ENCODE measurements at places on chromosomes 6 and 20.

DNA sequence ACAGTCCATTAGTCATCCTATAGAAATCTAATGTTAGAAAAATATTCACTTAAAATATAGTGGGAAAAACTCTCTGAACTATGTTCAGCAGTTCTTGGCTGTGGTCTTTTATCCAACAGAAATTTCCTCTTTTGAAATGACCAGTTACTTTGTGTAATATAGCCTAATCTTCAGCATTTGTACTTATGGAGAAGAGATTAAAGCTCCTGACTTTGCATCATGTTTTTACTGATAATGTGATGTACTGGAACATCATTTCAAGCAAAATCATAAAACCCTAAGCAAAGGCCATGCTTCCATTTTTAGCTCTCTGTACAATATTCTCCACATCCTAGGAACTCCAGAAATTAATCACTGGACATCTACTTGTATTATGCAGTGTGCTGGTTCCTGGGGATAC lies 430.8 kb upstream of the RUNX2 start:
- no peak for DNase-seq

DNA sequence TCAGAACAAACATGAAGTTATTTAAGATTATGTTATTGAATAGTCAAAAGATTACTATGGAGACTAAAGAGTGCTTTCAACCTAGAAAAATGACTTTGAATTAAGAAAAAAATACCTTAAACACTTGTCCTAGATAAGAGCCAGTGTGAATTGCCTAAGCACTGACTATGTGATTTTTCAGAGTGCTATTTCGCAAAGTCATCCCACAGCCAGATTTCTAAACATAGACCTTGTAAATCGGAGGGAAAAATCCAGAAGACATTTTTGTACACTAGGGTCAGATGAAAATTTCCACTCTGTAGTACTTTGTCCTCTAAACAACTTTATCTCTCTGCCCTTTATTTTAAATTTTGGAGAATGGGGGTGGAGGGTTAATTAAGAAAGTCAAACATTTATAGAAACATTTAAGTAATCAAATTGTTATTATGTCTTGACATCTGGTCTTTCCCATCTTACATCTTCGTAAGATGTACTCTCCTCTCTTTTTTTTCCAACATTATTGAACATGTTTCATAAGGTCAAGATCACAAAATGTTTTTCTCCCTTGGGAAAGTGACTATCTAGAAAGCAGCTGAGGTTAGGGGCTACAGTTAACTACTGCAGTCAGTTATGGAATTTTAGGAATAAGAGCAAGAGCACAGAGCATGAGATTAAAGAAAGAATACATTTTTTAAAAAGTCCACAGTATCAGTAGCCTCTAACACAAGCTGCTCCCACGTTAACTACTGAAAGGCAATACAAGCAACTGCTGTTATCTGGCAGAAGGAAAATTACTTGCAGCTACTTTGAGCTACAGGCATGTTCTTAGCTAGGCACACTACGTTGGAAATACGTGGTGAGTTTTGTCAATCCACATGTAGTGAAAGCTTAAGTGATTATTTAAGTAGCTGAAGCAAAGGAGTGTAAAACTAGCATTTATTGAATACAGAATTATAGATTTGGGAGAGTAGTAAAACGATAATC lies 648.5 kb downstream of the HTR1B start:
- no peak for DNase-seq

DNA sequence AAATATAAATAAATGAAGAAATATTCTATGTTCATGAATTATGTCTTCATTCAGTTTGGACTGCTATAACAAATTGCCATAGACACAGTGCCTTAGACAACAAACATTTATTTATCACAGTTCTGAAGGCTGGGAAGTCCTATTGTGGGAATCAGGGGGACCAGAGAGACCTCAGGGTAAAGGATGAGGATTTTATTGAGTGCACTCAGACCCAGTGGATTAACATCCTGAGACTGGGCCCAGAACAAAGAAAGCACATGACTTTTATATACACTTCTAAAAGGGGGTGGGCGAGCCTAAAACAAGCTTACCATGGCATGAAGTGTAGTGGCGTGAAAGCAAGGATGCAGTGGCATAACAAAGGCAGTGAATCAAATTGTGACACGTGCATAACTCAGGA lies 26.9 kb upstream of the CBLN4 start:
- DNase-seq: no peak

DNA sequence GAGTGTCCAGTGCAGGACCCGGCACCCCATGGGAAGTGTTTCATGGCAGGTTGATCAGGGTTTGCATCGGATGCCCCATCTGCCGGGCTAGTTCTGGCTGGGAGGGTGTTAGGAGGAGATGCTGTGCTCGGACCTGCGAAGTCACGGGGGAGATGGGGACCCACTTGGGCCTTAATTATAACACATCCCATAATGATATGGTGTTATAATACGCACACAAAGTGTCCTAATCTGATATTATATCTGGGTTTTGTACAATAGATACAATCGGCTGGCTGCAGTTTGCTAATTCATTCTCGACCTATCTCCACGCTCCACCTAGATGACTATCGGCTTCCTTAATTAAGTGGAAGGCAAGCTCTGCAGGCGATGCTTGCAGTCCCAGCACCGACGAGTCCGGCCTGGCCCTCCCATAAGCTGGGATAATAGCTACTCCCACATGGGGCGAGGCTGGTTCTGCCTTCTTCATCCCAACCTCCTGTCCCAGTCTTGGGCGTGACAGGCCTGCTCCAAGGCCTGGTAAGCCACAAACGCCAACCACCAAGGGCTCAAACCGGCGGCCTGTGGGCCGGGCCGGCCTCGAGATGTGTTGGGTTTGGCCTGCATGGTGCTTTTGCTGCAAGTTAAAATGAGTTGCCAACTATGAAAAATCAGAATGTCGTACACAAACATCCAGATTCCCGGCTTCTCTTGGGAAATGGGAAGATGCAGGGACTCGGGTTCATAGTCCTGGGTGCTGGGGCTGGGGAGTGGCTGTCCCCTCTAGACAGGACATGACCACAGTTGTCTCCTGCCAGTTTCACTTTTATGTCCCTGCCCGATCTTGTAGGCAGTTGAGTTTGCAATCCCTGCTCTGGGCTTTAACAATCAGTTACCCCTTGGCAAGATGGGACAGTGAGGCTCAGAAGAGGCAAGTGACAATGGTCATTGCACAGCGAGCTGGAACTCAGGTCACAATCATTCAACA lies 32.7 kb downstream of the CEBPB start:
- no peak for DNase-seq

DNA sequence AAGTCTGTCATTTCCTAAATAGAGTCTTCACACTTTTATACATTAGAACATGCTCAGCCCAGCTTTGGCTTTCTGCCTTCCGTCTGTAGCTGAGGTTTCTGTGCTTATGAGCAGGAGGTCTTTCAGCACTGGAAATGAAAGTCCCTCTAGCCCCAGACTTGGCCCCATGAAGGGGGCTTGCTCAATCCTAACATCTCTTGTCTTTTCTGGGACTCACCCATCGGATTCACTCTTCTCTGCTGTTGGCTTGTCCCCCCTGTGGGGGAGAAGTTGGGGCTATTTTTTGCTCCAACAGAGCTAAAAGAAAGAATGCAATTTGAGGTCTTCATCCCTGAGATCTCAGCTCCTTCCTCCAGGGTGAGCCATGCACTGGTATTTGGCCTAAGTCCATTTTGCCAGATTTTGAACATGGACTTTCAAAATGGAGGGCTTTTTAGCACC lies 177.7 kb downstream of the MRPL14 start:
- DNase-seq: no peak

GRCh38 chr6:39209911-39210310 lies 19.4 kb downstream of the KCNK5 start:
- no peak for DNase-seq

DNA sequence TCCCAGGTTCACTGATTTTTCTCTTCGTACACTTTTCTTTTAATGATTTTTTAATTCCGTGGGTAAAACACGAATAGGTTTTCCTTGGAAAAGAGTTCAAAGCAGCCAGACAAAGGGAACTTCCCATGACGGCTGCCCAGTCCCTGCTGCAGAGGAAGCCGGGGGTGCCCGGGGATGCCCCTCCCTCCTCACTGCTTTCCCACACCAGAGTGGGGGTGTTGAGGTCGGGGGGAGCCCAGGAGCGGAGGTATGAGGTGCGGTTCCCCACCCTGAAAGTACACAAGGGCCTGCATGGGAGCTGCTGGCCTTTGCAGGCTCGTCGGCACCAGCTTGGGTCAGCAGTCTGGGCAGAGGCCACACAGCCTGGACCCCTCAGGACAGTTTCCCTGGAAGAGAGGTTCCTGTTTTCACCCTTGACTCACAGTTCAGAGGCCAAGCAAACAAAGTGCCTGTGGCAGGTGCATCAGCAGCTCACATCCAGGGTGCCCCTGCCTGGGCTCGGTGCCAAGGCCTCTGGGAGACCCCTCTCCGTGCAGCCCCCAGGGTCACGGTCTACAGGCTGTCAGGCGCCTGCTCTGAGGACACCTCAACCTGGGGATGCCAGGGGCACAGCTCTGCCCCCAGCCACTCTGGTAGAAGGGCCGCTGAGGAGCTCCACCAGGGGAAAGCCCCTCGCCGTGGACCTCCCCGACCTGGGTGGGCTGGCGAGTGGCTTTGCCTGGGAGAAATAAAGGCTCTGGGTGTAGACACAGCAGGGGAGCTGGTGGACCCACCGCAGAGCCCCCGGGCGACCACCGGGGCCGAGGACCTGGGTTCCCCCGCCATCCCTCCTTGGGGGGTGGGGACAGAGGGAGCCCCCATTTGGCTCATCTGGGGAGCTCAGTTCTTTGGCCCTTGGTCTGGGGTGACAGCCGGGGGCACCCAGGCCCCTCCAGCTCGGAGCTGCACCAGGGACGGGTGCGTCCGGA lies 15.4 kb upstream of the CHRNA4 start:
- DNase-seq: no peak

DNA sequence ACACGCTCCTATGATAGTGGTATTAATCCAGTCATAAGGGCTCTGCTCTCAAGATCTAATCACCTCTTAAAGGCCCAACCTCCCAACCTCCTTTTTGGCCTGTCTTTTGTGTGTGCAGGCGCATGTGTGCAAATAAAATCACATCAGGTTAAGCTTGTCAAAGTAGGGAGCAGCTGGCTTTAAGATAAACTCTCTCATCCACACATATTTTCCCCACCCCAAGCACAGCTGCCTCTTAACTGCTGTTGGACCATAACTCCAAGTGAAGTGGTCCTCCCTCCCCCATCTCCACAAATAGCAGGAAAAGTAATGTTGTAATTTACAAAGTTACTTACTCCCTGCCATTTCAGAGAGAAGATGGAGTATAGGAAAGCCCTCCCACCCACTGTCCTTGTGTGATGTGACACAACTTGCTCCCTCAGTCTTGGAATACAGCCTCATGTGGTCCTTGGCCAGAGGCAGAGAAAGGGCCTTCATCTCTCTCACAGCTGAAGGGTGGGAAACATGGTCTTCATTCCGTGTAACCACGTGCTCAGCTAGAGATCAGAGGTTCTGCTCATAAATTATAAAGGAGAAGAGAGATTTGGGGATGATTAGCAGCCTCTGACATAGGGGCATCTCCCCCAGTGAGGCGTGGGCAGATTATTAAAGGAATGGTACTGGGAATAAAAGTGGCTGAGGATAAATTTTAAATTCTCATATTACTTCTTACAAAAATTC lies 74.8 kb upstream of the TPD52L1 start:
- DNase-seq: no peak

DNA sequence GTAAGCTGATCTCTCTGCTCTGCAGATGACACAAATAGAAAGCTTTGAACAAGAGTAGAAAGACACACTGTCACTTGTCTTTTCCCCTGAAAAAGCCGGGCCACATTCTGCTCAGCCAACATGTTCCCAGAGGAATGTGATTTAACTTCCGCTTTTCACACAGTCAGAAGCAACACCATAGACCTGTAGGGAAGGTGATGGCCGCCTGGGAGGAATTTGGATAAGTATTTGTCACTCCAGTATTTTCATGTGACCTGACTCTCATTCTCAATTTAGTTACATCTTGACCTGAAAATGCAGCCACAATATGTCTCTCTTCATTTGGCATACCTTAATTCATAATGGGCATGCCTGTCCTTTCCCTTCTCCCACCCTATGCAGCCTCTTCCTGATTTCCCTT lies 2.0 kb upstream of the GRM1 start:
- DNase-seq: no peak

DNA sequence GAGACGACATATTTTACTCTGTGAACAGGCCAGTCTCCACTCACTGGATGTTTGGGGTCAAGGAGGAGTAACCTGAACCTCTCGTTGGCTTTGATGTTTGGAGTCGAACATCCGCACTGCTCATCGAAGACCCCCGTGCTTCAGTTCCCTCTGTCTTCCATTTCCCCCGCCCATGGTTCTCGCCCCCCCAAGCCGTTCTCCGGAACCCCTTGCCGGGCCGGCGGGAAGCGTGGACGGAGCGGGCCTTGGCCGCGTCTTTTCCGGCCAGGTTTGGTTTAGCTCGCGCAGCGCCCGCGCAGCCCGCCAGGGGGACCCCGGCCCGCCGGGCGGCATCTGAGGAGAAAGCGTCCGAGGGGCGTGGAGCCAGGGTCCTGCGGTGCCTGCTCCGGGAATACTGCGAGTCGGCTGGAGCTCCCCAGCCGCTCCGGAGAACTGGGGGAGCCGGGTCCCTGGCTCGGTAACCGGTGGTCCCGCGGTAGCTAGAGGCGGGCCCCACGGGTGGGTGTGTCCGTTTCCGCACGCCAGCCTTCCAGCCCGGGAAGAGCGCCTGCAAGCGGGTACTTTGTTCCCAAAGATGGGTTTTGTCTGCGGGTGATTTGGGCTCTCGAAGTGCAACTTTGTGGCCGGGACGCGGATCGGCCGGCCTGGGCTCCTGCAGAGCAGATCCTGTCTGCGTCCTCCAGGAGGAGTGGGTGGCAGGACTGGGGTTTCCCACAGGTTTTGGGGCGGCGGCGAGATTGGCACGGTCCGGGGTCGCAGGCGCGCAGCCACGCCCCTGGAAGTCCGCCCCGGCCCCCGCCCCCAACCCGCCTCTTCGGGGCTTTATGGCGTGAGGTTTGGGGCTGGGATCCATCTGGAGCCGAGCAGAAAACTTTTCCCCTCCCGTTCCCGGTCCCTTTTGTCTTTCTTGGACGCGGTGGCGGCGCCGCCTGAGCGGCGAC lies at the start of gene TMEM200A:
TMEM200A (plus strand) TSS at position 852 of the 941 bp plus-strand sequence. CDS start 74,406 bp downstream, outside the sequence.
- DNase-seq: no peak

- DNase-seq: no peak
Measured at GRCh38 chr6:138289739-138290138, 71.4 kb upstream of the PBOV1 start.

- no peak for DNase-seq
Measured at GRCh38 chr6:12356983-12357972, 67.1 kb downstream of the EDN1 start.

GRCh38 chr20:5793916-5794315 lies 43.7 kb downstream of the SHLD1 start:
- DNase-seq: no peak

- no peak for DNase-seq
Measured at GRCh38 chr6:152981989-152982903, 595 bp downstream of the FBXO5 start.

- no peak for DNase-seq
Measured at GRCh38 chr6:109362102-109362884, 20.0 kb downstream of the CD164 start.

GRCh38 chr20:16279320-16279719 lies 293.9 kb downstream of the KIF16B start:
- no peak for DNase-seq

- DNase-seq: no peak
Measured at GRCh38 chr6:34536251-34536958, 19.7 kb downstream of the SPDEF start.

- DNase-seq: no peak
Measured at GRCh38 chr6:120894077-120894476, 440.2 kb downstream of the TBC1D32 start.

GRCh38 chr6:7110092-7110792 lies 2.5 kb downstream of the RREB1 start:
- DNase-seq: no peak

GRCh38 chr6:81790034-81790433 lies 37.6 kb upstream of the TENT5A start:
- no peak for DNase-seq

All from bone marrow (tissue), 2 donors.